ENCODE measurements at places on chromosomes 7 and 10. TPM values are rescaled to one million over a fixed set of nuclear protein-coding genes. Genes with fewer than 3 reads are reported as not detected.

The NRCAM gene
- 0.43 TPM for polyA plus RNA-seq

The GNG11 gene
- 10.1 TPM for polyA plus RNA-seq

The TMEM196 gene
- not detected for polyA plus RNA-seq

The TDRD1 gene
- not detected for polyA plus RNA-seq

The POMZP3 gene
- 5.2 TPM for polyA plus RNA-seq

The AKR1C2 gene
- 0.99 TPM for polyA plus RNA-seq
